ENCODE measurements at places on chromosomes 5 and 9.

- DNase-seq = no peak
These were observed 4.2 kb downstream of the KCNIP1 start for GRCh38 chr5:170508036-170508435.

DNA sequence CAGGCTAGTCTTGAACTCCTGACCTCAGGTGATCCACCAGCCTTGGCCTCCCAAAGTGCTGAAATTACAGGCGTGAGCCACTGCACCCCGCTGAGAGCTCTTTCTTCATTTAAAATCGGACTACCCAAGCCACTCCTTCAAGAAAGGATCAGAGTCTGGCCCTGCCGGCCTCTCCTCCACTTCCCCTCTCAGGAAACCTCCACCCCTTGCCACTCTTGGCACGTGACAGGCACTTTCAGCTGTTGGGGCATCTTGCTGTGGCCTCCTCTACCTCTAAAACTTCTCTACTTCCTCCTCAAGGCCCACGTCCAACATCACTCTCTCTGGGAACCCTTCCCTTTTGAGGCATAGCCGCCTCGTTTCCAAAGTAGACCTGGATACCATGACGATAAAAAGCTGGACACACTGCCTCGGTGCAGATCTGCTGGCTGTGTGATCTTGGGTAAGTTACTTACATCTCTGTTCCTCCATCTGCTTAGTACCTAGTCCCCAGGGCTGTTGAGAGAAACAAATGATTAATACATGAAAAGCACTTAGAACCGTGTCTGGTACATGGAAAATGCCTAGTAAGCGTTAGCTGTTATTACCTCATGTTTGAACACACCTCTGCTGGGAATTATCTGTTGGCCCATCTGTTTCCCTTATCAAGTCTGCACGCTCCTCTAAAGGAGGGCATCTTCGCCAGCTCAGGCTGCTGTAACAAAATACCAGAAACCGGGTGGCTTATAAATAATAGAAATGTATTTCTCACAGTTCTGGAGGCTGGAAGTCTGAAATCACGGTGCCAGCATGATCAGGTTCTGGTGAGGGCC is 55.3 kb downstream of the SMIM23 start:
- no peak for DNase-seq

GRCh38 chr5:145943674-145944121 is 7.3 kb downstream of the SH3RF2 start:
- DNase-seq = no peak

DNA sequence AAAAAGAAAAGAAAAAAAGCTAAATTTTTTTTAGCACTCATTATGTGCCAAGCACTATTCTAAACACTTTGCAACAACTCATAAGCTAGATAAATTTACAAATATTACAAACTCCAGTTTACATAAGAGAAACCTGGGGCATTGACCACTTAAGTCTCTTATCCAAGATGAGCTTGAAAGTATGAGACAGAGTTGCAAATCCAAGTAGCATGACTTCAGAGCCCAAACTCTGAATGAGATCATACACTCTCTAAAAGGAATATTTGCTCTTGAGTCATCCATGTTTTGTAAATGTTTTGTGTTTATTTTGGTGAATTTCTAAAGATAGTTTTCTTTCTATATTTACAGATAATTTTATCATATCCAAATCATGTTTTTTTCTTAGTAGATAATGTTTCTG is 4.0 kb upstream of the SHOC1 start:
- no peak for DNase-seq

DNA sequence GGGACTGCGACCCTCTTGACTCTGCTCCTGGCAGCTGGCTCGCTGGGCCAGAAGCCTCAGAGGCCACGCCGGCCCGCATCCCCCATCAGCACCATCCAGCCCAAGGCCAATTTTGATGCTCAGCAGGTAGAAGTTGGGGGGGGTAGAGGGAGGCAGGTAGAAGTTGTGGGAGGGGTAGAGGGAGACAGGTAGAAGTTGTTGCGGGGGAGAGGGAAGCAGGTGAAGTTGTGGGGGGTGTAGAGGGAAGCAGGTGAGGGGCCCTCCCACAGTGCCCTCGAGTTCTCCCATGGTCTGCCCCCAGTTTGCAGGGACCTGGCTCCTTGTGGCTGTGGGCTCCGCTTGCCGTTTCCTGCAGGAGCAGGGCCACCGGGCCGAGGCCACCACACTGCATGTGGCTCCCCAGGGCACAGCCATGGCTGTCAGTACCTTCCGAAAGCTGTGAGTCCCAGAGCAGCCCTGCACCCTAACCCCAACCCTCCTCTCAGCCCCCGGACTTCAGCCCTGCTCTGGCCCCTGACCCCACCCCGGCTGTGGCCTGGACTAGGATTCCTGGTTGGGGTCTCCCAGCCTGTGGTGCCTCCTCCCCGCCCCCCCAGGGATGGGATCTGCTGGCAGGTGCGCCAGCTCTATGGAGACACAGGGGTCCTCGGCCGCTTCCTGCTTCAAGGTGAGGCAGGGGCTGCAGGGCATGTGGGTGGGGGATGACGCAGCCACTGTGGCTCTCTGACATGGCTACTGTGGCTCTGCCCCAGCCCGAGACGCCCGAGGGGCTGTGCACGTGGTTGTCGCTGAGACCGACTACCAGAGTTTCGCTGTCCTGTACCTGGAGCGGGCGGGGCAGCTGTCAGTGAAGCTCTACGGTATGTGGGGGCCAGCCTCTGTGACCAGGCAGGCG is 537 bp downstream of the C8G start:
- DNase-seq = no peak
